ENCODE measurements at places on chromosomes 12 and 14.

- no peak for DNase-seq
These were observed 69.7 kb downstream of the TSPAN11 start for GRCh38 chr12:30996255-30996654.

- no peak for DNase-seq
These were observed 85.0 kb downstream of the CRADD start for GRCh38 chr12:93762059-93762719.

GRCh38 chr14:67541448-67542387, 8.6 kb downstream of the PLEKHH1 start:
- DNase-seq: no peak

DNA sequence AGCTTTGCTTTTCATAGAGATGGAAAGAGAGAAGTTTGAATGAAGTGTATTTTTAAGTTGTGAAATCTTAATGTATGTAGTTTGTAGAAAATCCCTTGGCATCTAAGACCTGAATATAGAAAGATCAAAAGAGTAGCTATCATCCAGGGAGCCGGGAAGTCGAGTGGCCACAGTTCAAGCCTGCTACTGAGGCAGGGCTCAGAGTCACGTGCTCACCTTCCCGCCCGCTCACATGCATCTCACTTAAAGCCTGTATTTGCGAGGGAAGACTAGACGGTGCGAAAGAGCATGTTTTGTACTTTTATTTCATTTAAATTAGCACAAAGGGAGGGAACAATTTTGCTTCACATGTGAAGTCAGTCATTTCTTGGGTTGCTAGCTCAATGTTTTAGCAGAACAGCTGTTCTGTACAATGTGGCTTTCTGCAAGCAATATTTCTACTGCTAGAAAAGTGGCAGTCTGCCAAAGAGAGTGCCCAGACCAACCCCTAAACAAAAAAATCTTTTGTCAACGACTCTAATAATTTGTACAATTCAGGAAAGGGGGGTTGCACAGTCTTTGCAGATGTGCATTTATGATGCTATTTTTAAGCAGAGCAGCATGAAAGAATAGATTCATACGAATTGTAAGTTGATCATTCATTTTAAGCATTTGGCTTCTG, 290.7 kb downstream of the NPAS3 start:
- no peak for DNase-seq

DNA sequence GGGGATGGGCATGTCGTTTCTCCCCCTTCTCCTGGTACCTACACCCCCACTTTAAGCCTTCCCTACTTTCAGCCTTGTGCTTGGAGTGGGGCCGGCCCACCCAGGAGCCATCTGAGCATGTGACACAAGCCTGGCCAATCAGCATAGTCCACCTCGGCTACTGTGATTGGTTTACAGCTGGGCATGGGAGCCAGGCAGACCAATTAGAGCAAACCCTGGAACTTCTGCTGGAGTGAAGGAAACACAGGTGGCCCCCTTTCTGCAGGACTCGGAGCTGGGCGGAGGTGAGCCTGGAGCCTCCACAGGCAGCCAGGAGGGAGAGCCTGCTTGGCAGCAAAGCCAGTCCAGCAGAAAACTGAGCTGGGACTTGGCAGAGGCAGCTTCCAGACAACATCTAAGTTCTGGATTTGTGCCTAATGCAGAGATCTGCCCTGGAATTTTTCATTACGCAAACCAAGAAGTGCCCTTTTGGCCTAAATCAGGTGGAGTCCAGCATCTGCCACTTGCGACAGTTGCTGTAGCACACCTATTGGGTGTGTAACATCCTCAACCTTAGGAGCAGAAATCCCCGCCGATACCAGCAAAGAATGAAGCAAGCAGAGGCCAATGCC, 59.5 kb downstream of the SCARB1 start:
- no peak for DNase-seq

GRCh38 chr12:87311206-87311605, 718.0 kb downstream of the C12orf50 start:
- no peak for DNase-seq

DNA sequence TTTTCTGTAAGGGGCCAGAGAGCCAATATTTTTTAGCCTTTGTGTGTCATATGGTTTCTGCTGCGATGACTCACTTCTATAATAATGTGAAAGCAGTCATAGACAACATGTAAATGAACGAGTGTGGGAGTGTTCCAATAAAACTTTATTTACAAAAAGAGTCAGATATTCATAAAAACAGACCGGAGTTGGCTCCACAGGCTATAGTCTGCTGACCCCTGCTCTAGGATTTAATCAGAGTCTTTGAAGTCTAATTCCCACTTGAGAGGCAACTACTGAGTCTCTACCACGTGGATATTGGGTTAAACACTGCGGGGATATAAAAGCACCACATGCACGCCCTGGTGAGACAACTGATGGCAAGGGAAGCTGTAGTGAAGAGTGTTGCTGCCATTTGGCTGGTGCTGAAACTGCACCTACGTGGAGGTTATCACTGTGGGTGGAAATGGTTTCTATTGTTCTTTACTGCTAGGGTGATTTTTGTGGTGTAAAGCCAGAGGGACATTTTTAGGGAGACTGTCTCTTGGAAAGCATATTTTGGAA, 3.6 kb upstream of the NINJ2 start:
- no peak for DNase-seq

- DNase-seq: no peak
These were observed 283 bp downstream of the LMO3 start for GRCh38 chr12:16605642-16606116.

- no peak for DNase-seq
These were observed 604 bp downstream of the ZNF384 start for GRCh38 chr12:6688543-6688998.

DNA sequence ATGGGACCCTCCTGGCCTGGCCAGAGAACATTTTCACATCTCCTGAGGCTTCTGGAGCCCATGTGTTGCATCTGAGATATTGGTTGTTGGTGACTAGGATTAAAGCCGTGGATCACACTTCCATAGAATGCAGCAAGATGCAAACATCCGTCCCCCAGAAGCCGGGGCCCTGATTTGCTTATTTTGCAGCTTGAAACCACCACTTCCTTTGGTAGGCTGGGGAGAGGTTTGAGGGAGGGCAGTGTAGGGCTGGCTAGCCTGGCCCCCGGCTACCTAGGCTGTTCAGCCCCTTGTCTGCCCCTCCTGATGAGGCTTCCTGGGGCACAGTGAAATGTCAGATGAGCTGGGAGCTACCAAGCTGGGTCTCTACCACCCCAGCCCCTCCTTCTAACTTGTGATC, 209.7 kb upstream of the PWP1 start:
- no peak for DNase-seq

GRCh38 chr14:96693987-96694386, 103.2 kb upstream of the VRK1 start:
- no peak for DNase-seq

DNA sequence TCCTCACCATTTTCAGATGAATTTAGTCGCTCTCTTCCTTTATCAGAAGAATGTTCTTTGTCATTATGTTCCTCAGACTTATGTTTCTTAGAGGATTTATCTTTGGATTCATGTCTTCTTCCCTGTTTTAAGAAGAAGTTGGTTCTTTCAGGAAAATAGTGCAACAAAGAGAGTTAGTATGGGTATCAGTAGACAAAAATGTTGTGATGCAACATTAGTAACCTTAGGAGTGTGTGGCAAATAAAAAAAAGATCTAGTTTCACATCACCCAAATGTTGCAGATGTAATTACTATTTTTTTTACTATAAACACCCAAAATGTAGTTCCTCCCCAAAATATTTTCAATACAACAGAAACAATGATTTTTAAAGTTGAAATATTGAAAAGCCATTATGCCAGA, 7.8 kb downstream of the RSRC2 start:
- no peak for DNase-seq

DNA sequence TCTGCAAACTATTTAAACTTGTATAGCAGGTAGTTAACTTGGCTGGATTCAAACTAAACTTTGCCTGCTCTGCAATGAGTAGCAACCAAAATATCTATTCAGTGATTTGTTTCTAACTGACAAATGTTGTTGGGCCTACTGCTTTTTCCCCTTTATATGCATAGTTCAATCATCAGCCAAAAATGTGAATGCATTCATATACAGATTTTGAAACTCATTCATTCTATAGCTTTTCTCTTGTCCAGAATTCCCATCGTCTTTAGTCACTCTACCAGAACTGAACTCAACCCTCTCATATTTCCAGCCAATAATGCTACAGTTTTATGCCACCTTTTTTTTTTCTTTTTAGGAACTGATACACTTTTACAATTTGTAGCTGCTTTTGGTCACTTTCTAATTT, 599.8 kb downstream of the RPL10L start:
- DNase-seq: no peak

DNA sequence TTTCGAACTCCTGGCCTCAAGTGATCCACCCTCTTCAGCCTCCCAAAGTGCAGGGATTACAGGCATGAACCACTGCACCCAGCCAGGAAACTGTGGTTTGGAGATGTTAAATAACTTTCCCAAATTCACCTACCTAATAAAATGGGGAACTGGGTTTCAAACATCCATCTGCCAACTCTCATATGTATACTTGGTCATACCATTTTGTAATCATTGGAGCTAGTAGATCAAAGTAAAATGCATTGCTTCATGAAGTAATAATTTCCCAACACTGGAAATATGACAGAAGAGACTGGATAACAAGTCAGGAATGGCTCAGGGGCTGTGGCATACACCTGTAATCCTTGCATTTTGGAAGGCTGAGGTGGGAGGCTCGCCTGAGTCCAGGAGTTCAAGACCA, 5.3 kb upstream of the HECTD1 start:
- DNase-seq: no peak

DNA sequence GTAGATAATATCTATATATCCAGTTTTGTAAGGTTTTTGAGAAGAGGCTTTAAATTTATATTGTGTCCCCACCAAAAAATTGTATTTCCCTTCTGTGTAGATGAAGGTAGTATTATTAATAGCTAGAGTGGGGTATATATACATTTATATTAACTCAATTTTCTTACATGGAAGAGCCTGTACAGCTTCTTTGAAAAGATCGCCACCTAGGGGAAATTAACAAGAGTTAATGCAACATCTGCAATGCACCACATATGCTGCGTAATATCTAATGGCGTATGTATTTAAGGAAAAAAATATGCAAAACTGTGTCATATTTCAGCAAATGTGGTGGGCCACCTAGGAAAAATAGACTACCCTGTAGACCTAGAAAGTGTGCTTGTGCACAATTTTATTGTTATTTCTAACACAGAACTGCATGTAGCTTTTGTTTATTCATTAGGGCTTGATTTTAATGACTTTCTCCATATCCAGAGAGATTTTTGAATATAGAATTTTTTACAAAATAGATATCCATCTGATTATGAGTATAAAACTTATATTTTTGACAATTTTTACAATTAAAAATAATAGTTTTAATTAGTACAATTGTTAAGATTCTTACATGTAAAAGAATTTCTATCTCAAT, 14.0 kb downstream of the CCER1 start:
- DNase-seq: no peak

DNA sequence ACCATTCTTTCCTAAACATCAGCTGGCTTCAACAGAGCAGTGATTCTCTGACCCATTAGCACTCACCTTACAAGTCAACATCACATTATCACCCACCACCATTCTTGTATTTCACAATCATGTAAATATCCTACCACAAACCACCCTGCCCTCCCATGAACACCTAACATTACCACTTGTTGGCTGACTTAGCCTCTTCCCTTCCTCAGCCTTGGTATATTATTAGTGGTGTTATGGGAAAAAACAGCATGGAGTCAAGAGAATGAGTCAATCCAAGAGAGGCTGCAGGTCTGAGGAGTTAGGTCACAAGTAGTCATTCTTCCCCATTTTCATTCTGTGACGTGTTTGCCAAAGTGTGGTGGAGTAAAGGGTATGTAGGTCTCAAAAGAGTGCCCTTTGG, 22.3 kb upstream of the MGP start:
- DNase-seq: no peak

DNA sequence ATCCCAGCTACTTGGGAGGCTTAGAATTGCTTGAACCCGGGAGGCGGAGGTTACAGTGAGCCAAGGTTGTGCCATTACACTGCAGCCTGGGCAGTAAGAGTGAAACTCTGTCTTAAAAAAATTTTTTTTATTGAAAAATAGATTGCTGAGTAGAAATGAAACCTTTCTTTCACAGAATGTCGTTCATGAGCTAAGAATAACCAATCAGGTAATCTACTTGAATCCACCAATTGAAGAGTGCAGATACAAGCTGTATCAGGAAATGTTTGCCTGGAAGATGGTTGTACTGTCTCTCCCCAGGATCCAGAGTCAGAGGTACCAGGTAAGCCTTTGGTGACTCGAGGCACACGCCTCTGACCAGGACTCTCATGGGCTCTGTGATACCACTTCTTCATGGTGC, 27.0 kb downstream of the DYNC1H1 start:
- DNase-seq: no peak

GRCh38 chr12:119020406-119021360, 39.3 kb downstream of the SRRM4 start:
- peak; percentile 7 for DNase-seq

DNA sequence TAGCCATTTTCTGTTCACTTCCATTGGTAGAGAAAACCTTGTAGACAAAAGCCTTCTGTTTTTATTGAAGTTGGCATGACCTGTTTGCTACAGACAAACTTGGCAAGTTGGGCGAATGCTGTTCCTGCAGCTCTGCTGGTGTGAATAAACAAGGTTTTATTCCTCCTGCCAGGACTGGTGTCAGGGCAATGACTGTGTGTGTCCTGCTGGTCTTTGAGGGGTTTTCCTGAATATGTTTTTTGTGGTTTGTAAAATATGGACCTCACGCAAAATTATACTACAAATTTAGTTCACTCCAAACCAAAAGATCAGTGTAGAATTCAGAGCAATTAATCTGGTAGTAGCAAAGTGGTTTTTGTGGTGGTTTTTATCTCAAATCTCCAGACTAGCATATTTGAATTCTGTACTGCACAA, 140.8 kb downstream of the ERC1 start:
- DNase-seq: no peak

- DNase-seq: peak; percentile 60
These were observed 46.7 kb downstream of the LRRC74A start for GRCh38 chr14:76872796-76873432.

DNA sequence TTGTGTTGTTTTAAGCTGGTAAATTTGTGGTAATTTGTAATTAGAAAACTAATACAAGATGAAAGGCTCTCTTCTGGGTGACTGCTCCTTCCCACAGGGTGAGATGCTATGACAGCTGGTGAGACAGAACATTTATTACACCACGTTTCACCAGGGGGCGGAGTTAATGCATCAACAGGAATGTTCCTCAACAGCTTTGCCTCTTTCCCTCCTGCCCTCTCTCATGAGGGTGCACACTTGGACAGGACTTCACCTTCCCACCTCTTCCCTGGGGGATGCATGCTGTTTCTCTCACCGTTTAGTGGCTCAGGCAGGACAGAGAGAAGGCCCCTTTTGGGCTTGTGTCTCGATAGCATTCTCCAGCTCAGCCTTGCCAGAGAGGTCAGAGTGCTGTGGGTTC, 13.4 kb upstream of the PPP1R1A start:
- DNase-seq: no peak
